ENCODE measurements at places on chromosomes 11 and 22. TPM values are rescaled to one million over a fixed set of nuclear protein-coding genes. Genes with fewer than 3 reads are reported as not detected.
A peak's percentile ranks its signal among the peaks of the same experiment; 100 is the strongest.

GRCh38 chr22:25966448-25966913 is 202.8 kb upstream of the SEZ6L start:
- peaks cover 2% of the 10 kb centered on the region for H3K36me3 ChIP-seq
- peaks cover 23% of the 10 kb centered on the region for H3K4me1 ChIP-seq
- peak; percentile 27 for DNase-seq

DNA sequence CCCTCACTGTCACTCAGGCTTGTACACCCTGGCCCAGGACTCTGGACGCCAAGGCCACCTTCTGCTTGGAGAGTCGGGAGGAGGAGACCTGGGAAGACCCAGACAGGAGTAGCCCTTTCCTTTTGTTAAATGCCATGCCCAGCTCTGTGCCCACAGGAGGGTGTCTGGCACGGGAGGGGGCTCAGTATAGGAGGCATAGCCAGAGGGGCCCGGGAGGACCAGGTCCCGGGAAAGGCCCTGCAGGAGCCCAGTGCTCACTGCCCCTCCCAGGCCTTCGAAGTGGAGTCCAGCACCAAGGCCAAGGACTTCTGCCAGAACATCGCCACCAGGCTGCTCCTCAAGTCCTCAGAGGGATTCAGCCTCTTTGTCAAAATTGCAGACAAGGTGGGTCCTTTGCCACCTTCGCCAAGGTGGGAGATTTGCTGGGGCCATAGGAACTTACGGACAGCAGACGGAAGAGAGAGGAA is 79.0 kb downstream of the MYO7A start:
- no peak overlapping the region for H3K27ac ChIP-seq
- DNase-seq: no peak
- no peaks in the 10 kb centered on the region for H3K4me1 ChIP-seq
- no peak overlapping the region for H3K4me3 ChIP-seq
- H3K27me3 ChIP-seq: no peaks in the 10 kb centered on the region
- no peaks in the 10 kb centered on the region for H3K36me3 ChIP-seq

The ESAM gene
- total RNA-seq: 0.19 TPM

GRCh38 chr11:128022007-128022368 is 565.4 kb downstream of the ETS1 start:
- no peak for DNase-seq
- H3K4me1 ChIP-seq: peaks cover 8% of the 10 kb centered on the region
- H3K27ac ChIP-seq: no peak overlapping the region
- no peaks in the 10 kb centered on the region for H3K36me3 ChIP-seq
- H3K27me3 ChIP-seq: peaks cover 10% of the 10 kb centered on the region
- no peak overlapping the region for H3K4me3 ChIP-seq

The CSKMT gene
- 11.0 TPM for total RNA-seq

The ACR gene
- not detected for total RNA-seq

- peak overlapping the region; percentile 91 for H3K27ac ChIP-seq
- peak; percentile 48 for DNase-seq
- H3K4me3 ChIP-seq: peak overlapping the region; percentile 63
- H3K4me1 ChIP-seq: peaks cover 97% of the 10 kb centered on the region
- peaks cover 98% of the 10 kb centered on the region for H3K36me3 ChIP-seq
- no peaks in the 10 kb centered on the region for H3K27me3 ChIP-seq
Observed at GRCh38 chr11:128470081-128470480, 117.3 kb downstream of the ETS1 start.

DNA sequence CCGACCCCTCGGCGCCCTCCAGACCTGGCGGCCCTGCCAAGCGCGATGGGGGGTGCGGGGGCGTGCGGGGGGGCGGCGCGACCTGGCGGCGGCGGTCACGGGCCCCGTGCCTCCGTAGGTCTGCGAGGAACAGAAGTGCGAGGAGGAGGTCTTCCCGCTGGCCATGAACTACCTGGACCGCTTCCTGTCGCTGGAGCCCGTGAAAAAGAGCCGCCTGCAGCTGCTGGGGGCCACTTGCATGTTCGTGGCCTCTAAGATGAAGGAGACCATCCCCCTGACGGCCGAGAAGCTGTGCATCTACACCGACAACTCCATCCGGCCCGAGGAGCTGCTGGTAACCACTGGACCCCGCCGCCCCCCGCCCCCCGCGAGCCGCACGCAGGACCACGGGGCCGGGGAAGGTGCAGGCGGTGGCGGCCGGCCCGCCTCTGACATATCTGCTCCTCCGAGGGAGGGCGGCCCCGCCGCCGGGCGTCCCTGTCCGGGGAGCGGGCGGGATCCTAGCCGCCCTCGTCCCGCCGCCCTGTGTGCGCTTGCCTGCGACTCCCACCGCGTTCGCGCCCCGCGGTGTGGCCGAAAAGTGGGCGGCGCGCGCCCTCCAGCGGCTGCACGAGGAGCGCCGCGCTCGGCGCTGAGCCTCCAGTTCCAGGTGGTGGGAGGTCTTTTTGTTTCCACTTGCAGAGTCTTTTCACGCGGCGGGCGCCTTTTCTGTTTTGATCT is 2.1 kb downstream of the CCND1 start:
- no peak overlapping the region for H3K27ac ChIP-seq
- H3K27me3 ChIP-seq: peaks cover 32% of the 10 kb centered on the region
- no peaks in the 10 kb centered on the region for H3K36me3 ChIP-seq
- peaks cover 12% of the 10 kb centered on the region for H3K4me1 ChIP-seq

- no peak for DNase-seq
- H3K27ac ChIP-seq: peak overlapping the region; percentile 38
- no peak overlapping the region for H3K4me3 ChIP-seq
Observed at GRCh38 chr11:1521382-1522080, 35.0 kb upstream of the MOB2 start.

DNA sequence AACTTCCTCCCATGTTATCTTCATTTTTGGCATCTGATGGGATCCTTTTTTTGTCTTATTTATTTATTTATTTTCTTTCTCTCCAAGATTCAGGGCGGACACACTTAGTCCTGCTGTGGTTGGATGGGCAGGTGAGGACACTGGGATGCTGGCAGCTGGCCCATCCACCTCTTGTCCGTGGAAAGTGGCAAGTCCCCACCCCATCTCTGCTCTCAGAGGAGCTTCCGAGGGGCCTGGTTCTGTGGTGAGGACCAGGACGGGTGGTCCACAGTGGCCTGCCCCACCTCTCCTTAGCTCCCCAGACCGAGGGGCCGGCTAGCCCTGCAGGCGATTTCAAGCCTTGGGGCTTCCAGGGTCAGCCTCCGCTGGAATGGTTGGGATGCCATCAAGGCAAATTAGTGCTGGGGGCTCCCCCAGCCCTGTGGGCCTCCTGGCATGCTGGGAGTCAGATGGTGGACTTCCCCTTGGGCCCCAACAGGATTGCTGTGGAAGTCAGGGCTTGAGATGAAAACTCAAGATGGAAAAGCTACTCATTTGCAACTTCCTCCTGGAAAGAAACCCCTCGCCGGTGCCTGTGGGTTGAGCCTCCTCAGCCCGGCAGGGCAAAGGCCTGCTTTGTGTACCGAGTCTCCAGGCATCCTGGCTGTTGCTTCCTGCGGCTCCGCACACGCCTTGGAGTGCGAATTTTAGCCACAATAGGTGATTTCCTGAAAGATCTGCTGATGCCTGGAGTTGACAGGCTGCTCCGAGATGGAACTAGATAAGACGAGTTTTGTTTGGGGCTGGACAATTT is 31.2 kb upstream of the LINC01488 start:
- no peaks in the 10 kb centered on the region for H3K36me3 ChIP-seq
- no peak overlapping the region for H3K4me3 ChIP-seq
- H3K27me3 ChIP-seq: peaks cover 9% of the 10 kb centered on the region
- no peak for DNase-seq

DNA sequence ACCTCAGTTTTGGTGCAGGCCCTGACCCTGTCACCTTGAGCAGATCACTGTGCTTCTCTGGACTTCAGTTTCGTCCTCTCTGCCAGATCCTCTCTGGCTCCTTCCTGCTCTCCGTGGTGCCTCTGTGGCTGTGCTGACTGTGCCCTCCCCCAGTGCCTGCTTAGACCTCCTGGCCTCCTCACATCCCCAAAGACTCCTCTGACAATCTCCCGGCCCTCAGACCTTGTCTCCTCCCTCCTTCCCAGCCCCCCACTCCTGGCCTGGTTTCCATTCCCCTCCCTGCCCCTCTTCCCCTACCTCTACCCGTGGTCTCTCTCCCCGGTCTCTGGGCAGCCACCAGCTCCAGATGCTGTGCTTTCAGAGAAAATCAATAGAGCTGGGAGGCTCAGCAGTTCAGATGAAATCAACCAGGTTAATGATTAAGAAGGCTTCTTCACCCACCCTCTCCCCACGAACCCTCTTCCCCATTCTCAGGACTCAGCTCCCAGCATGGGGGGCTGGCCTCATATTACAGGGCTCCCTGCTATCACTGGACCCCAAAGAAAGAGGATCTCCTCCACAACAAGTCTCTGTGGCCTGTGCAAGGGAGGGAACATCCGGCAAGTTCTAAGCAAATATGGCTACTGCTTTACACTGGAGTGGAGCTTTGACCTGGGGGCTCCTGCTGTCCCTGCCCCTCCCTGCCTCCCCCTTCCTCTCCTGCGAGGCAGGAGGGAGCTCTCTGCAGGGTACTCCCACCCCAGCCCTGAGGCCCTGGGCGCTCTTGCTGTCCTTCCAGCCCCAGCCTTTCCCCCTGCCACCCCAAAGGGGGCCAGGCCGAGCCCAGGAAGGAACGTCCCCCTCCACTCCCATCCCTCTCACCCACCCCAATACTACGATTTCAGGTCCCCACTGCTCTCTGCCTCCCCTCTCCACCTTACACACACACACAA is 8.5 kb downstream of the BACE1-AS start:
- no peak overlapping the region for H3K27ac ChIP-seq
- H3K27me3 ChIP-seq: peaks cover 1% of the 10 kb centered on the region
- H3K4me3 ChIP-seq: no peak overlapping the region
- no peaks in the 10 kb centered on the region for H3K36me3 ChIP-seq

The RASSF10 gene
- not detected for total RNA-seq

DNA sequence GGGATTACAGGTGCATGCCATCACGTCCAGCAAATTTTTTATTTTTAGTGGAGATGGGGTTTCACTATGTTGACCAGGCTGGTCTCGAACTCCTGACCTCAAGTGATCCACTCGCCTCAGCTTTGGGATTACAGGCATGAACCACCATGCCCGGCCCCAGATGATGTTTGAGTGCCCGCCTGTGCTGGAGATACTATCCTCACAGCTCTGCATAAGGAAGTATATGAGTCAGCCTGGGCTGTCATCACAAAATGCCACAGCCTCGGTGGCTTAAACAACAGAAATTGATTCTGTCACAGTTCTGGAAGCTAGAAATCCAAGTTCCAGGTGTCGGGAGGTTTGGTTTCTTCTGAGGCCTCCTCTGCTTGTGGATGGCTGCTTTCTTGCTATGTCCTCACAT is 119.3 kb downstream of the OSBP2 start:
- no peaks in the 10 kb centered on the region for H3K4me1 ChIP-seq
- peaks cover 5% of the 10 kb centered on the region for H3K27me3 ChIP-seq
- no peaks in the 10 kb centered on the region for H3K36me3 ChIP-seq
- no peak overlapping the region for H3K27ac ChIP-seq
- DNase-seq: no peak

The RANGAP1 gene
- 117 TPM for total RNA-seq

DNA sequence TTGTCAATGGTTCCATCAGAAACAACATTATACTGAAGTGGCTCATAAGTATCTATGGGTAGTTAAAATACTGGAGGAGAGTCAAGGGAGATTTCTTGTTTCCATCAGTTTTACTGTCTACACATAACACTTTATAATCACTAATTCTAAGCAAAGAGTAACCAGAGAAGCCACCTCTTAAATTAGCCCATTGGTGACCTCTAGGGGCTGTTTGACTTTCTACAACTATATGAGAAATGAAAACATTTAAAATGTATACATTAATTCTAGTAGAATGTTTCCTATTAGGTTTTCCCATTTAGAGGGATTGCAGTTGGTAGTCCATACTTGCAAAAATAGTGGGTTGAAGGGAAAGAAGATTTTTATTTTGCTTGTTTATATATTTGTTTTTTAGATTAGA is 504.3 kb downstream of the FAM181B start:
- peak; percentile 7 for DNase-seq
- H3K27ac ChIP-seq: no peak overlapping the region
- H3K4me3 ChIP-seq: no peak overlapping the region
- no peaks in the 10 kb centered on the region for H3K36me3 ChIP-seq
- no peaks in the 10 kb centered on the region for H3K27me3 ChIP-seq
